ENCODE measurements at places on chromosomes 2 and 18. TPM values are rescaled to one million over a fixed set of nuclear protein-coding genes. Genes with fewer than 3 reads are reported as not detected.

DNA sequence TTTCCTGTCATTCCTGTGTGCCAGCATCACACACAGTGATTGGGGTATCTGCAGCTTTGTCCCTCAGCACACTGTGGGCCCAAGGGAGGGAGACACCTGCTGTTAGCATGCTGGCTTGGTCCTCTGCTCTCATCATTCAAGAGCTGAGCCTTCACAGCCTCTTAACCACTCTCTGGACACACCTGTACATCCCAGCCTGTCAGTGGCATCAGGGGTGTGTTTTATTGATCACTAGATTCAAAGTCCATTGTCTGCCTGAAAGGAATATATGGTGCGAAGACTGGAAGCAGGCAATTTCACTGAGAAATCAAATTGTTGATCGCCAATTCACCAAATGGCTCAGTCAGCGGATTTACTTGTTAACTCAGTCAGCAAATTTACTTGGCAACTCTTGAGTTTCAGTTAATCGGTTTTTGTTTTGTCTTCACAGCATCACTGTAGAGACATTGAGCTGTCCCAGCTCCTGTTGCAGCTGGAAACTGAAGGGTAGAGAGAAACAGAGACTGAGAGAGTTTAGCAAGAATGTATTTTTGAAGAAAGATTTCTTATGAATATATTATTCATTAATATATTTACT, 56.3 kb upstream of the TMEM200C start:
- H3K36me3 ChIP-seq, result peaks cover 14% of the 10 kb centered on the region
- no peaks in the 10 kb centered on the region for H3K27me3 ChIP-seq
- no peak overlapping the region for H3K27ac ChIP-seq
- no peak for DNase-seq
- no peaks in the 10 kb centered on the region for H3K4me1 ChIP-seq
- no peak overlapping the region for H3K4me3 ChIP-seq

DNA sequence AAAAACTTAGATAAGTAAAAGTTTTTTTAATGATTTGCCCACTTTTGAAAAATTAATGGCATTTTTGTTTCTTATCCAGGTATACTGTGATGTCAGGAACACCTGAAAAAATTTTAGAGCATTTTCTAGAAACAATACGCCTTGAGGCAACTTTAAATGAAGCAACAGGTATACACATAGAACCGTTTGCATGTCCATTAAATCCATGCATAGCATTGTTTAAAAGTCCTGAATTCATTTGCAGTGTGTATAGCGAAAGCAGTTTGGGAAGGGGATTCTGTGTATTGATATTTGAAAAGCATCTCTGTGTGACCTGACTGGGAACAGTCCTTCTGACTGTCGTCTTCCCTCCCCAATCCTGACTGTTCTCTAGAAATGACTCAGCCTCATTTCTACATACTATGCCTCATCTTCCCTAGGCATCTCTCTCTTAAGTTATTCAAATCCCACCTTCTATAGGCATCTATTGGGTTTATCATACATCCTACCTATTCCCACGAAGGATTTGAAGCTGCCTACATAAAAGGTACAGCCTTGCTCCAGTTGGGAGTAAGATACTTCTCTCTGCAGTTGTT, 79.2 kb upstream of the MAP3K20 start:
- peak overlapping the region; percentile 42 for H3K27ac ChIP-seq
- H3K4me1 ChIP-seq, result no peaks in the 10 kb centered on the region
- H3K36me3 ChIP-seq, result no peaks in the 10 kb centered on the region
- H3K4me3 ChIP-seq, result no peak overlapping the region
- DNase-seq, result no peak

- H3K27me3 ChIP-seq, result no peaks in the 10 kb centered on the region
- H3K27ac ChIP-seq, result no peak overlapping the region
- no peak for DNase-seq
- H3K4me1 ChIP-seq, result no peaks in the 10 kb centered on the region
- no peaks in the 10 kb centered on the region for H3K36me3 ChIP-seq
Observed at GRCh38 chr18:59540346-59540745, 156.9 kb downstream of the CCBE1 start.

DNA sequence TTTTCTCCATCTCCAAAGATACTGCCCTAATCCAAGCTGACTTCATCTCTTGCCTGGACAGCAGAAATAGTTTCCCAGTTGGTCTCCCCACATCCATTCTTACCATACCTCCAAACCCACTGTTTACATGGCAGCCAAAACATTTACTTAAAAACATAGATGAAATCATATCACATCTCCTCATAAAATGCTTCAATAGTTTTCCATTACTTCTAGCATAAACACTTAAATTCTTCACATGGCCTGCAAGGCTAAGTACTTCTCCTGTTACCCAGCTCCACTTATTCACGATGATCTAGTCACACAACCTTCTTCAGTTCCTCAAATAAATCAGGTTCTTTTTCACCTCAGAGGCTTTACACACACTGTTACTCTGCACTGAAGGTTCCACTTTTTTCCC, 185.8 kb upstream of the ACVR2A start:
- H3K36me3 ChIP-seq, result no peaks in the 10 kb centered on the region
- no peak overlapping the region for H3K4me3 ChIP-seq
- no peaks in the 10 kb centered on the region for H3K27me3 ChIP-seq
- H3K4me1 ChIP-seq, result no peaks in the 10 kb centered on the region

The LAMA3 gene
- total RNA-seq, result 11.6 TPM

The MAP4K4 gene
- total RNA-seq, result 15.6 TPM

DNA sequence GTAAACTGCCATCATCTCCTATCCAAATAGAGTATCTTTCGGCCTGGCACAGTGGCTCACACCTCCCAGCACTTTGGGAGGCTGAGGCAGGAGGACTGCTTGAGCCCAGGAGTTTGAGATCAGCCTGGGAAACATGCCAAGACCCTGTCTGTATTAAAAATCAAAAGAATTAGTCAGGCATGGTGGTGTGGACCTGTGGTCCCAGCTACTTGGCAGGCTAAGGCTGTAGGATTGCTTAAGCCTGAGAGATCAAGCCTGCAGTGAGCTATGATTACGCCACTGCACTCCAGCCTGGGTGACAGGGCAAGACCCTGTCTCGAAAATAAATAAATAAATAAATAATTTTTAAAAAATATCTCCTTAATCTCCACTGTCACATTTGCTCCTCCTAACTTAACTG, 14.7 kb upstream of the ARPC2 start:
- no peak for DNase-seq
- no peak overlapping the region for H3K27ac ChIP-seq
- no peak overlapping the region for H3K4me3 ChIP-seq
- no peaks in the 10 kb centered on the region for H3K36me3 ChIP-seq

The TTL gene
- total RNA-seq, result 23.5 TPM

The RBM44 gene
- total RNA-seq, result under 0.01 TPM

The CELF4 gene
- not detected for total RNA-seq

The L3MBTL4 gene
- 12.1 TPM for total RNA-seq

DNA sequence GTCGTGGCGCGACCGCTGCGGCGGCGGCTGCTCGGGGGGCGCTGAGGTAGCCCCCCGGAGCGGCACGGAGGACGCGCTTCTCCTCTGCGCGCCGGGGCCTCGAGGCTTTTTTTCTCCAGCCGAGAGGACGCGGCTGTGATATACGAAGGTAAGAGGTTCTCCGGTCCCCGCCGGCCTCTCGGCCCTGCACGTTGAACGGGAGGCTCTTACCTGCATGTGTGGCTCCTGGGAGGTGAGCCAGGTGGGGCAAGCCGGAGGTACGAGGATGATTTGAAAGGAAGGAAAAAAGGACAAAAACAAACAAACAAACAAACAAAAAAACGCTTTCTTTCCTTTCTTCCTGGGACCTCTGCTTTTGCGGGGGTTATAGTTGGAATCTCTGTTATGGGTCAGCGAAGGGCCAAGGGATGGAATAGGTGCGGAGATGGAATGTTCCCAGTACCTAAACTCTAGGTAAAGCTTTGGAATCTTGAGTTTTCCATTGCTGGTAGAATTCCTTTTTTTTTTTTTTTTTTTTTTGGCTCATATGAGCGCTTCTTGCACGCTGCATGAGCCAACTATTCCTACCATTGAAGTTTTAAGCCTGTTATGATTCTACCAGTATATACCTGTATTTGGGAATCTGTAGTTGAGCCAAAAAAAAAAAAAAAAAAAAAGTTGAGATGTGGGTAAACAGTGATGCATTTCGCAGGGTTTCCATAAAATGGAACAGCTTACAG, 674 bp downstream of the PTPN4 start:
- peak overlapping the region; percentile 95 for H3K27ac ChIP-seq
- no peaks in the 10 kb centered on the region for H3K36me3 ChIP-seq
- H3K4me3 ChIP-seq, result peak overlapping the region; percentile 83
- H3K27me3 ChIP-seq, result no peaks in the 10 kb centered on the region
- DNase-seq, result peak; percentile 58

GRCh38 chr2:225510796-225511195, 111.3 kb downstream of the NYAP2 start:
- no peaks in the 10 kb centered on the region for H3K4me1 ChIP-seq
- DNase-seq, result no peak
- H3K27ac ChIP-seq, result no peak overlapping the region
- H3K36me3 ChIP-seq, result no peaks in the 10 kb centered on the region
- H3K27me3 ChIP-seq, result no peaks in the 10 kb centered on the region

DNA sequence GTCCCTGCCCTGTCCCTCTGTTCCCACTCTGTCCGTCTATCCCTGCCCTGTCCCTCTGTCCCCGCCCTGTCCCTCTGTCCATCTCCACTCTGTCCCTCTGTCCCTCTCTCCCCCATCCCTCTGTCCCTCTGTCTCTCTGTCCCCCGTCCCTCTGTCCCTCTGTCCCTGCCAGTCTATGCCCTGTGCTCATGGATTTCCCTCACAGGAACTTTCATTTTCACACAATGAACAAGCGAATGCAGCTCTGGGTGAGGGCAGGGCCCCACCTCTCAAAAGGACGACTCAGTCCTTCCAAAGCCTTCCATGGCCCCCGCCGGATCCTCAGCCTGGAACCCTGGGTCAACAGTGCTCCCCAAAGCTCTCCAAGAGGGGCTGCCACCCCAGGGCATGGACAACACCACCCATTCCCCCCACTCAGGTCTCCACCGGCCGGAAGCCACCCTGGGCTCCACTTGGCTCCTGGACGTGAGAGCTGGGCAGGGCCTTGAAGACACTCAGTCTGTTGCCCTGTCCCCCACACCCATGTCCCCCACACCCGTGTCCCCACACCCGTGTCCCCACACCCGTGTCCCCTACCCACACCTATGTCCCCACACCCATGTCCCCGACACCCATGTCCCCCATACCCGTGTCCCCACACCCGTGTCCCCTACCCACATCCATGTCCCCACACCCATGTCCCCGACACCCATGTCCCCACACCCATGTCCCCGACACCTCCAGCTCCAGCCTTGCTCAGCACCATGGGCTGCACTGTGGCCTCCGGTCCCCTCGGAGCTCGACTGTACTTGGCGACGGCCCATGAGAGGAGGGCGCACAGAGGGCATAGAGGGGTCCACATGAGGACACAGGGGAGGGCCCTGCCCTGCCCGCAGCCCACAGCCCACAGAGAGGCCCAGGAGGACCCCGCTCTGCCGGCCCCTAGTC, 156.0 kb downstream of the PXDN start:
- H3K4me1 ChIP-seq, result peaks cover 21% of the 10 kb centered on the region
- H3K27me3 ChIP-seq, result peaks cover 12% of the 10 kb centered on the region
- DNase-seq, result no peak
- no peak overlapping the region for H3K4me3 ChIP-seq
- no peaks in the 10 kb centered on the region for H3K36me3 ChIP-seq
- no peak overlapping the region for H3K27ac ChIP-seq

DNA sequence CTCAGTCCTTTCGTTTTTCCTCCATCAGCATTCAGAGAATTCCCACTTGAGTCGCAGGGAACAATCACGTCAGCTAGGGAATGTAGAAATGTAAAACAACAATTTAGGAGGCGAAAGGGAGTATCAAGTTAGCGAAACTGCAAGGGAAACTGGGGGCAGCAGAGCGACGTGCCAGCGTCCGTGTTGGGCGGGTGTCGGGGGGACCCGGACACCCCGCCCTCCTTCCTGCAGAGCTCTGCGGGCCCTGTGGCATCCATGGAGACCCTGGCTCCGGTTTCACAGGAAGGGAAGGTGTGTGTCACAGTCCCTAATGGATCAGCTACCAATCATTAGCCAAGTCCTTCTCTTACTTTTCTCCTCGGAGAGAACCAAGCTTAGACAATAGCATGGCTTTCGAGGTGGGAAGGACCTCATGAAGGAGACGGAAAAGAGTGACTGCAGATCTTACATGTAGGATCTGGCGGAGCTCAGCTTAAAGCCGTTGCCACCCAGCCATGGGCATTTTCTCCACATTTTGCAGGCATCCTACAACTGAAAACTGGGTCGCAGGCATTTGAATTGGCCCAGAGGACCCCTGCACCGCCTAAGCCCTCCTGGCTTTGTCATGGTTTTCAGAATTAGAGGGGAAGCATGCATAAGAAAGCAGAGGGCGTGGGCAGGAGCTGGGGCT, 33.7 kb downstream of the SOX11 start:
- H3K4me1 ChIP-seq, result no peaks in the 10 kb centered on the region
- no peaks in the 10 kb centered on the region for H3K36me3 ChIP-seq
- H3K4me3 ChIP-seq, result peak overlapping the region; percentile 40
- H3K27me3 ChIP-seq, result no peaks in the 10 kb centered on the region
- DNase-seq, result no peak
- no peak overlapping the region for H3K27ac ChIP-seq

GRCh38 chr2:241132538-241133435, 16.5 kb downstream of the PASK start:
- H3K27ac ChIP-seq, result no peak overlapping the region
- peaks cover 28% of the 10 kb centered on the region for H3K36me3 ChIP-seq
- no peaks in the 10 kb centered on the region for H3K27me3 ChIP-seq
- DNase-seq, result no peak
- no peaks in the 10 kb centered on the region for H3K4me1 ChIP-seq
- H3K4me3 ChIP-seq, result no peak overlapping the region

- no peaks in the 10 kb centered on the region for H3K4me1 ChIP-seq
- no peaks in the 10 kb centered on the region for H3K27me3 ChIP-seq
- no peak for DNase-seq
- H3K27ac ChIP-seq, result no peak overlapping the region
- no peaks in the 10 kb centered on the region for H3K36me3 ChIP-seq
Observed at GRCh38 chr2:156958374-156958773, 299.1 kb upstream of the GALNT5 start.

DNA sequence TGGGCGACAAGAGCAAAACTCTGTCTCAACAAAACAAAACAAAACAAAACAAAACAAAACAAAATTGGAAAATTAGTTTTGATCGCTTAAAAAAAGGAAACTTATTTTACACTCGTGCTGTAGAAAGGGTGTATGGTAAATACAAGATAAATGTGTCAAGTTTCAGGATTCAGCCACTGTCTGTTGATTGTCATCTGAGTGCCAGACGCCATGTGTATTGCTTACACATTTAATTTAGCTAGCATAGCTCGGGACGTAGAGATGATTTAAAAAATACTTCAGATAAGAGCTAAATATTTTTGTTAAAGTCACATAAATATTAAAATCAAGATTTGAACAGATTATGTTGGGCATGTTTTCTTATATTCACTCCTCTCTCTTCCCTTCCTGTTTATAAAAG, 568.1 kb upstream of the ZNF804A start:
- no peak overlapping the region for H3K4me3 ChIP-seq
- H3K27me3 ChIP-seq, result no peaks in the 10 kb centered on the region
- H3K27ac ChIP-seq, result no peak overlapping the region

The TEX44 gene
- total RNA-seq, result not detected

DNA sequence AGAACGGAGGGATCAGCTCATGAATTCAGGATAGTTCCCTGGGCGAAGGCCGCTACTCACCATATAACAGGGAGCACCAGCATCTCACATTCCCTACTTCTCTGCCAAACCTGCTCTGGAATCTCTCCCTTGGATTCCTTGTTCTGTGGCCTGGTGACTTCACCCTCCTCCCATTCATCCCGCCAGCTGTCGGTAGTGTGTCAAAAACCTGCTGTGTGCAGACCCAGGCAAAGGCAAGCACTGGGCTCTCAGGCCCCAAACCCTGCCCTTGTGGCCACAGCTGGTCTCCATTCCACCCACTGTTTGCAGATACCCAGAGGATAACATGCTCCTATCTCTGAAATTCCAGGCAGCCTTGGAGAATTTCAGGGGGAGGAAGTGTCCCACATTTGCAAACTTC, 151.6 kb downstream of the CAPN13 start:
- no peaks in the 10 kb centered on the region for H3K36me3 ChIP-seq
- no peaks in the 10 kb centered on the region for H3K4me1 ChIP-seq
- no peak overlapping the region for H3K4me3 ChIP-seq
- H3K27me3 ChIP-seq, result no peaks in the 10 kb centered on the region
- H3K27ac ChIP-seq, result no peak overlapping the region
